AG08395 (cell line): ENCODE measurements at places on chromosomes 13 and 19.
A peak's percentile ranks its signal among the peaks of the same experiment; 100 is the strongest.

GRCh38 chr19:44924243-44924725 lies 9.9 kb downstream of the APOC1 start:
- no peak for DNase-seq

- DNase-seq, result no peak
These were observed 50.1 kb upstream of the FREM2 start for GRCh38 chr13:38636761-38637160.

GRCh38 chr19:36460046-36460445 lies 29.3 kb downstream of the ZNF566 start:
- DNase-seq, result peak; percentile 44

DNA sequence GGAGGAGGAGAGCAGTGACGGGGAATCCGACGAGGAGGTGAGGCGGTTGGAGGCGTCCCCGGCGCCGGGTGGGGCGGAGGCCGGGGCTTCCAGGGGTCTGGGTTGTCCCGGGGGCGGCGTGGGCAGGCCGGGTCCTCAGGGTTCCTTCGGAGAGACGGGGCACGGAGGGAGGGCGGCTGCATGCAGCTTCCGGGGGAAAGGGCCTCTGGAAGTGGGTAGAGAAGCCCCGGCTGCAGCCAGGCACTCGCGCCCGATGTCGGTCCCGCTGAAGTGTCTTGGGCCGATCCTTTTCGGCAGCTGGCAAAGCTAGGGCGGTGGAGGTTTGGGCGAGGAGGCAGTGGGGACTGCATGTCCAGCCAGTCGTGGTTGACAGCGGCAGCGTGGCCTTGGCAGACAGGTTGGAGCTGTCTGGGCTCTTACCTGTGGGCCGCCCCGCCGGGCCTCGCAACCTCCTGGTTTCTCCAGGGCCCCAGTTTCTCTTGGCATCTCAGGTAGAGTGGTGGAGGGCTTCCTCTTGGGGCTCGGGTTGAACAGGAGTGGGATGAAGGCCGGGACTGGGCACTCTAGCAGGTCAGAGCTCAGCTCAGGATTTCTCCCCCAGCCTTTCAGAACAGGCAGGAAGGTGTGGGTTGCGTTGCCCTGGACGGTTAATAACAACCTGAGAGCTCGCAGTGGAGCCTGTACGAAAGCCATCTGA lies 690 bp downstream of the KMT2B start:
- DNase-seq, result peak; percentile 33

DNA sequence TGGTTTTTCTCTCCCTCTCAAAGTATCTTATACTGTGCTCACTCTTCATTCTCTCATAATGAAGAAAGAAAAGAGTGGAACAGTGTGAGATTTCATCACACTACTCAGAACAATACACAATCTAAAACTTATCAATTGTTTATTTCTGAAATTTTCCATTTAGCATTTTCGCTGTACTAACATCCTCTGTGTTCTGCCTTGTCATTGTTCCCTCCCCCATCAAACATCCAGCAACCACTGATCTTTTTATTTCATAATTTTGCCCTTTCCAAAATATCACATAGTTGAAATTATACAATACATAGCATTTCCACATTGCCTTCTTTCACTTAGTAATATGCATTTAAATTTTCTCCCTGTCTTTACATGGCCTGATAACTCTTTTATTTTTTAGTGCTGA lies 658.7 kb downstream of the SLITRK1 start:
- no peak for DNase-seq

DNA sequence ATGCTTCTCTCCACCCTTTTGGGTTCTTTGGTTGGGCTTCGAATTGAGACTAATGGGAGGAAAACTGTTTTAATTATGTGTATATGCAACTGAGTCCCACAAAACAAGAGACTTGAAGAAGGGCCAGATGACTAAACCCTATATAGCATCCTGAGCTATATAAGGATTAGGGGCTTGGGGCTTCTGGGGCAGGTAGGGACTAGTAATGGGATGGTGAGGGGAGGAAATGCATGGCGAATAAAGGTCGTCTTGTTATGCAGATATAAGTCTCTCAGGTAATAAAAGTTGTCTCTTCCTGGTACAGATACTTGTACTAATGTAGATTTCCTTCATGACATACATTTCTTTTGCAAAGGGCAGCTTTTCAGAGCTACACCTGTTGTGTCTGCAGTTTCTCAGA lies 2.8 kb upstream of the SLC7A9 start:
- no peak for DNase-seq

DNA sequence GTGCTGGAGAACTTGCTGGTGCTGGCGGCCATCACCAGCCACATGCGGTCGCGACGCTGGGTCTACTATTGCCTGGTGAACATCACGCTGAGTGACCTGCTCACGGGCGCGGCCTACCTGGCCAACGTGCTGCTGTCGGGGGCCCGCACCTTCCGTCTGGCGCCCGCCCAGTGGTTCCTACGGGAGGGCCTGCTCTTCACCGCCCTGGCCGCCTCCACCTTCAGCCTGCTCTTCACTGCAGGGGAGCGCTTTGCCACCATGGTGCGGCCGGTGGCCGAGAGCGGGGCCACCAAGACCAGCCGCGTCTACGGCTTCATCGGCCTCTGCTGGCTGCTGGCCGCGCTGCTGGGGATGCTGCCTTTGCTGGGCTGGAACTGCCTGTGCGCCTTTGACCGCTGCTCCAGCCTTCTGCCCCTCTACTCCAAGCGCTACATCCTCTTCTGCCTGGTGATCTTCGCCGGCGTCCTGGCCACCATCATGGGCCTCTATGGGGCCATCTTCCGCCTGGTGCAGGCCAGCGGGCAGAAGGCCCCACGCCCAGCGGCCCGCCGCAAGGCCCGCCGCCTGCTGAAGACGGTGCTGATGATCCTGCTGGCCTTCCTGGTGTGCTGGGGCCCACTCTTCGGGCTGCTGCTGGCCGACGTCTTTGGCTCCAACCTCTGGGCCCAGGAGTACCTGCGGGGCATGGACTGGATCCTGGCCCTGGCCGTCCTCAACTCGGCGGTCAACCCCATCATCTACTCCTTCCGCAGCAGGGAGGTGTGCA lies 587 bp downstream of the S1PR4 start:
- no peak for DNase-seq

DNA sequence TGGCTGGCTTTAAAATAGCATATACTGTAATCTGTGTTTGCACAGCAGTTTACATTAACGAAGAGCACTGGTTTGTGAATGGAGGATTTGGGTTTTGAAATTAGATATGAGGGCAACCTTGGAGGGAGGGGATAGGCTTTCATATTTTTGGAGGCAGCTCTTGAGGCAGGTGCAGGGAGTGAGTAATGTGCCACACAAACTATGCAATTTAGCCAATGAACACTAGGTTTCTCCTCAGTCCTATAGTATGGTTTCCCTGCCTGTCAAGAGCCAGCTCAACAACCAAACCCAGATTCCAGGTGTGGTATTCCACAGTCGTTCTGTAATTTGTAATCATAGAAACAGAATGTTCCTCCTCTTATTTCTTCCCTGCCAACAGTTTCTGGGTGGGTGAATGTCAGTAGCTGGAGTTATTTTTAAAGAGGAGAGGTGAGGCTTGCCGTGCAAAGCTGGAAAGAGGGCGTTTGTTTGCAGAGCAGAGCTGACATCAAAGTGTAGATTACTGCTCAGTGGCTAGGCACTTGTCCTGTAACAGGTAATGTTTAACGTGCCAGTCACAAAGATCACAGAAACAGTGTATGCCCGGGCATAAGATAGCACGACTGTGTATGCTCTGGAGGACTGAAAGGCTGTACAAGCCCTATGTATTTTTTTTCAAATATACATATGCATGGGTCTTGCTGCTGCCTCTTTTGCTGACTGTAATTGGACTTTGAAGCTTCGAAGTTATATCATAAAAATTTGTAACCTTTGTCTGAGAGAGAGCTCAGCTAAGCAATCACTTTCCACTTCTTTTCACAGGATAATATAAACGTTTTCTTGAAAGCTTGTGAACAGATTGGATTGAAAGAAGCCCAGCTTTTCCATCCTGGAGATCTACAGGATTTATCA lies 124.2 kb downstream of the LMO7 start:
- DNase-seq, result no peak

- no peak for DNase-seq
These were observed 152.0 kb upstream of the SERP2 start for GRCh38 chr13:44221657-44222056.

- no peak for DNase-seq
These were observed 85.1 kb downstream of the TNFRSF19 start for GRCh38 chr13:23655321-23655720.

DNA sequence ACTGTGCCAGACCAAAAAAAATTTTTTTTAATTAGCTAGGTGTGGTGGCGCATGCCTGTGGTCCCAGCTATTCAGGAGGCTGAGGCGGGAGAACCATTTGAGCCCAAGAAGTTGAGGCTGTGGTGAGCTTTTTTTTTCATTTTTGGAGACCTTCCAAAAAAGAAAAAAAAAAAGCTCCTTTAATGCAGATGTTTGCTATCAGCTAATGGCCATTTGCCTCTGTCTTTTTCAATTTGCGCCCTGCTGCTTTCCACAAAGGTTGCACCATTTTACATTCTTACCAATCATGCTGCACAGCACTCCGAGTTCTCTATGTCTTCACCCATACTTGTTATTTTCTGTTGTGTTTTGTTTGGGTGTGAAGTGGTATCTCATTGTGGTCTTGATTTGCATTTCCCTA lies 15.6 kb upstream of the SMARCA4 start:
- DNase-seq, result no peak

DNA sequence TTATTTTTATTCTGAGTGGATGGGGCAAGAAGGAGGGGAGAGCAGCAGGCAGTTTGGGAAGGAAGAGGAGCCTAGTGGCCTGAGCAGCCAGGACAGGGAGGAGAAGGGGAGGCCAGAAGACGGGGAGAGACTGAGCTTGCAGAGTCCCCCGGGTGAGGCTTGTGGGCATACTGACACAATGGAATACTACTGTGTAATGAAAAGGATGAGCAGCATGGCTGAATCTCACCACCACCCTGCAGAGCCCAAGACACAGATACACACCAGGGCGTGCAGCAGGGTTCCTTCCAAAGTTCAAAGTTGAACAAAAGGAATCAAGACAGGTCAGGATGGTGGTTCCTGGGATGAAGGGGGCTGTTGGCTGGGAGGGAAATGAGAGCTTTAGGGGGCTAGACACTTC lies 8.1 kb upstream of the SMG9 start:
- DNase-seq, result no peak

- DNase-seq, result no peak
These were observed 1.4 kb upstream of the ZNF414 start for GRCh38 chr19:8515317-8515716.

GRCh38 chr13:96274046-96274445 lies 184.1 kb downstream of the HS6ST3 start:
- DNase-seq, result no peak
